Activated CD8-positive, alpha-beta memory T cell treated with anti-CD3 and anti-CD28 coated beads for 48 hours (primary cell): ENCODE measurements at places on chromosomes 4 and X.

DNA sequence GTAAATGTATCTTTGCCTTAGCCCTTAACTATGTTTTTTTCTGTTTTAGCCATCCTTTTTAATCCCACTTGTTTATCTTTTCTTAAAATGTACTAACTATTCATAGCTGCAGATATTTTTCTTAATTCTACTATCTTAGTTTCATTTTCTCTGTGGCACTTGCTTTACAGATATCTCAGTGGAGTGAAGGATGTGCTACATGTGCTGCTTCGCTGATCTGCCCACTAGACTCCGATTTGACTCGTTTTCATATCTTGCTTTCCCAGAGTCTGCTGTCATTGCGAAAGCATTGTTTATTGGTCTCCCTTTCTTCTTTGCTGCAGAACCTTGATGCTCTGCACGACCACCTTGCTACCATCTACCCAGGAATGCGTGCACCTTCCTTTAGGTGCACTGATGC is 30.6 kb downstream of the GUCY1B1 start:
- no peak for DNase-seq

DNA sequence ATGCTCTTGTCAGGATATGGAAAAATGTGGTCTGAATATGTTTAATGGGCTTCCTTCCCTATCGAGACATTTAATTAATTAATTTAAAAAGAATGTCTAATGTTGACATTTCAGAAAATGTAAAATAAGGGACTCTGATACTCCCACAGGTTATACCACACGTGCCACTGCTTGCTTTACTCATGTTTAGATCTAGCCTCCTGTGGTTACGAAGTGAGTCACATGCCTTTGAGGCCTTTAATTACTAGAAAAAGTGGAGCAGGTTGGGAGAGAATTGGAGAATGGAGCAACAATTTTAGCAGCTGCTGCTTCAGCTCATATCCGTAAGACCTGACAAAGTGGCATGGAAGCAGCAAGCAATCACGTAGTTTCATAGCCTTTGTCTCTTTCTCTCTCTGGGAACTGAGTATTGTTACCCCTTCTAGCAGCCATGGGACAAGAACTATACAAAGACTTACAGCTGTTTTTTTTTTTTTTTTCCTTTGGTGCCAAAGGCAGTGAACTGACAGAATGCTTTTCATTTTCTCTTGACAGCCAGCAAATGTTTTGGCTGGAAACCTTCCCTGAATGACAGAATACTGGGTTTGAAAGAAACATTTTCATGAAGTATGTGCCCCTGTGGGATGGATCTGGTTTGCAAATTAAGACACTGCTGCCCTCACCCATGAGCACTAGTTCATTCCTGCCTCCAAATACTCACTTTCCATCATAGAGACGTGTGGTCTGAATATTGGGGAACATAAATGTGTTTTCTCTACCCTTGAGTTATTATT is 355.1 kb upstream of the PABPC5 start:
- DNase-seq = no peak

- DNase-seq = no peak
Measured at GRCh38 chr4:184255361-184255760, 37.7 kb upstream of the ENPP6 start.

DNA sequence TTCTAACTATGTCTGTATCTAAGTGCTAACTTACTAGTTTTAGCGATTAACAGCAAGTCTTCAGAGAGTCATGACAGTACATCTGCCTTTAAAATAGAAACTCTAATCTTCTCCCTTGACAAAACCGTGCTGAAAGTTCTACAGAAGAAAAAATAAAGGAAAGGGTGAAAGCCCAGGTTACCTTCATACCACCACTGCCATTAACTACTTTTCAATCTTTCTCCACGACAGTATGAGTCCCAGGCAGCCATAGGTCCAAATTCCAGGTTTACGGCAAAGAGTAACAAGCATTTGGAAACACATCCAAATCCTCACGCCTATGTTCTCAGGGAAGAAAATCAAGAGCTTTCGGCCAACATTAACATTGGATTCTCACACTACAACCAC is 12.4 kb upstream of the ZCCHC13 start:
- no peak for DNase-seq

- no peak for DNase-seq
Measured at GRCh38 chrX:141742666-141743065, 44.1 kb upstream of the SPANXD start.

DNA sequence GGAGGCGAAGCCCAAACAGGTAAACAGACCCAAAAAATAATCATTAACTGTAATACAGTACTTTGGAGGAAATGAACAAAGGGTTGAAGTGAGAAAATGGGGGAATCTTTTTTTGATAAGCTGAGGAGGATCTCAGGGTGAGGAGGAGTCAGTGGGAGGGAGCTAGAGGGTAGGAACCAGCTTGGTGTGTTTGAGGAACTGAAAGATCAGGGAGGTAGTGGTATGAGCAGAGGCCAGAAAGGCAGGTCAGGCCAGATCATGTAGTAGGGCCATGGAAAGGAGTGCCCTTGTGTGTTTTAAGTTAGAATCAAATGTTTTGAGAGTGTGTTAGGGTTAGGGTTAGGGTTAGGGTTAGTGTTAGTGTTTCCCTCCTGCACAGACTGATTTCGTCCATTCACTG is 48.8 kb downstream of the PPP2R2C start:
- DNase-seq = no peak

- no peak for DNase-seq
Measured at GRCh38 chr4:176883108-176883550, 90.4 kb upstream of the VEGFC start.

DNA sequence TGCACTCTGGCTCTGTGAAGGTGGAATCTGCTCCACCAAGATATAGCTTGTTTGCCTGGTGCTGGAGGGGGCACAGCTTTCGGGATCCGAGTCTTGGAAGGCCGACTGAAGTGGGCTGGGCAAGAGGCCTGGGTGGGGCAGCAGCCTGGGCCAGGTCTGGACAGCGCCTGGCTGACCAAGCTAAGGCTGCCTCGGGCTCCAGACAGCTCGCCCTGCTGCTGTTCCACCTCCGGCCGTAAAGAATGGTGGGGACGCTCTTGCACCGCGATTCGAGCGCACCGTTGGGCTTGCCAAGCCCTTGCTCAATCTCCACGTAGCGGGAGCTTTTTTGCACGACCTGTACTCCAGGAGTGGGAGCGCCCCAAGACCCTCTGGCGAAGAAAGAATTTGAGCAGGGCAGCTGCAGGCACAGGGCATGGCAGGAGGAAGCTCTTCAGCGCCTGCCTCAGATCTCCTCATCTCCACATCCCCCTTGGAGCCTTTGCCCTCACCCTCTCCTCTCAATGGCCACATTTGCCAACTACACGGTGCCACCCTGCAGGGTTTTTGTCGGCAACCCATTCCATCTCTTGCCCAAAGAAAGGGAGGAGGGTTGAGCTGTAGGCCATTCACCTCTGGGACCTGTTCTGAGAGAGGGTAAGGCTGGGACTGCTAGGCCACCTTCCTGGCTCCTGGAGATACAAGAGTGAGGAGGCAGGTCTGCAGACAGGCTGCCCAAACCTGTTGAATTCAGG is 18.9 kb downstream of the CNGA2 start:
- no peak for DNase-seq

GRCh38 chr4:8013976-8014726 is 74.5 kb upstream of the AFAP1 start:
- no peak for DNase-seq

- no peak for DNase-seq
Measured at GRCh38 chrX:119693996-119694451, 1.1 kb upstream of the SEPTIN6 start.

DNA sequence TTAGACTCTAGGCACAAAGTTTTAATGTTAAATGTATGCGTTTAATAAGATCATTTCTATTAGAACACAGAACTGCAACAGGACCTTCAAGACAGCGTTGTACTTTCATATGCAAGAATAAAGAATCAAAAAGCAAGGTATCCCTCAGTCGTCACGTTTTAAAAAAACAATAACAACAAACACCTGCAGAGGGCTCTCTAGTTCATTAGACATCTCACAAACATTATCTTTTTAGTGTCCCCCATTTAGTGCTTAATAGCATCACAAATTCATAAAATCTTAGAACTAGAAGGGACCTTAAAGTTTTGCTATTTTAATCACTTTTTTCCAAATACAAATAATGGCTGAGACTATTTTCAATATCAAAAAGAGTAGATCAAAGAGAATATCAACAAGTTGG is 236.6 kb downstream of the DCHS2 start:
- DNase-seq = no peak

DNA sequence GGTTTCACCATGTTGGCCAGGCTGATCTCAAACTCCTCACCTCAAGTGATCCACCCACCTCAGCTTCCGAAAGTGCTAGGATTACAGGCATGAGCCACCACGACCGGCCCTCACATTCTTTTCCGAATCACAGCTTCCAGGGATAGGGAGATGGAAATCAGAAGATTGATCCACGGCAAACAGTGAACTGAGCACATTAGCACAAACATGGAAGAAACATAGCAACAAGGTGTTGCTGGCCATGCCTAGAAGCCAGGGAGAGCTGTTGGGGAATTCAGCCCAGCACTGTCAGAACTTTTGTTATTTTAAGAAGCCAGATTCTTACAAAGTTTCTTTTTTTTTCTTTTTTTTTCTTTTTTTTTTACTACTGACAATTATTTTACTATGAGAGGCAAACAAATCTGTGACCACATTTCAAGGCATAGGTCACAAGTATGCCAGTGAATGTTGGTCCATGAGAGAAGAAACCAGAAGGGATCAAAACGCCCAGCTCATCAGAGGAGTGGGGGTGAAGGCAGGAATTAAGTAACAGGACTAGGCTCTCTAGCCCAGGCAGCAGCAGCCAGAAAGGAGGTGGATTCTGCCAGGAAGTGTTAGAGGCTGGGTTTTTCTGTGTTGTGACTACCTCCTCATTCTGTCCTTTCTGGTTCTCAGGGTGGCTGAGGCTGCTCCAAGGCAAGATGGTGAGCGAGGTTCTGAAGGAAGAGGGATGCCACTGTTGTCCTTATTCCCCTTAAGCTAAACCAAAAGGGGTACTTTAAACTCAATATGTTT is 44.1 kb downstream of the TEC start:
- DNase-seq = no peak

DNA sequence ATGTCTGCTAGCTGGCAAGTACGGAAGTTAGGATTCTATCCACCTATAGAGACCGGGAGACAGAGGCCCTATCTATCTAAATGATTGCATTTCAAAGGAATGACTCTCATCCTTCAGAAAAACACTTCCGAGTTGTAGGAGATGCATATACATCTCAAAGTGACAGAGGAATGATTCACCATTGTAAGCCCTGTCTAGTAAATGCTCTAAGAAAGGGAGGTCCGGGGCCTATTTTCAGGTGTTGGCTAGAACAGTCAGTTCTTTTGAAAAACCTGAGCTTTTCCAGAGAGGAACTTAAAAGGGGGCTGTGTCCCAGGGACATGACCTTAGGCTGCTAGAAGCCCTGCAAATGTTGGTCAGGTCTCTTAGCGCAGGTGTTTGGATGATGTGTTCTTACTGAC is 262.9 kb upstream of the IL1RAPL1 start:
- DNase-seq = no peak

DNA sequence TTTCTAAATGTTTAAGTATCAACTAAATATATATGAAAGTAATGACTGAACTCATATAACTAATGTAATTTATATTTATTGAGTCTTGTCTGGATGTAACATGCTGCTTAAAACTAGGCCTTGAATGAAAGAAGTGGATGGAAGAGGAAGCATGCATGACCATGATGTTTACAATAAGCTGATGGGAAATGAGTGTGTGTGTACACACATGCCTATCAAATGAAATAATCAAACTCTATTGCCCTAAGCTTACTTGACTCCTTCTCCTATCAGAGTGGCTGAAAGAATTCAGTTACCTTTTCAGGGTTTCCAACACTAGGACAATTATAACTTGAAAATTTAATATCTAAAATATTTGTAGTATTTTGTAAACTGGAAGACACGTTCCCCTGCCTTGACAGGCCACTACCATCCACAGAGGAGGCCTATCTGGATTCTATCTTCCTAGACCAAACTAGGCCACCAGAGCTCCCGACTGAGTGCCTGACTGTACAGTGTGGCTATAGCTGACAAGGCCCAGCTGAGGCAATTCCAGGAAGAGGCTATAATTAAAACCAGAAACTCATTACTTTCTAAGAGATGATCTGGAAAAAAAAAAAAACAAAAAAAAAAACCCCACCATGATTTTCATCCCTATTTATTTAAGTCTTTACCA is 7.6 kb downstream of the ARSJ start:
- DNase-seq = no peak

GRCh38 chr4:79688691-79689090 is 280.7 kb upstream of the GK2 start:
- DNase-seq = no peak

- no peak for DNase-seq
Measured at GRCh38 chrX:155744534-155744933, 131.8 kb upstream of the TMLHE start.

DNA sequence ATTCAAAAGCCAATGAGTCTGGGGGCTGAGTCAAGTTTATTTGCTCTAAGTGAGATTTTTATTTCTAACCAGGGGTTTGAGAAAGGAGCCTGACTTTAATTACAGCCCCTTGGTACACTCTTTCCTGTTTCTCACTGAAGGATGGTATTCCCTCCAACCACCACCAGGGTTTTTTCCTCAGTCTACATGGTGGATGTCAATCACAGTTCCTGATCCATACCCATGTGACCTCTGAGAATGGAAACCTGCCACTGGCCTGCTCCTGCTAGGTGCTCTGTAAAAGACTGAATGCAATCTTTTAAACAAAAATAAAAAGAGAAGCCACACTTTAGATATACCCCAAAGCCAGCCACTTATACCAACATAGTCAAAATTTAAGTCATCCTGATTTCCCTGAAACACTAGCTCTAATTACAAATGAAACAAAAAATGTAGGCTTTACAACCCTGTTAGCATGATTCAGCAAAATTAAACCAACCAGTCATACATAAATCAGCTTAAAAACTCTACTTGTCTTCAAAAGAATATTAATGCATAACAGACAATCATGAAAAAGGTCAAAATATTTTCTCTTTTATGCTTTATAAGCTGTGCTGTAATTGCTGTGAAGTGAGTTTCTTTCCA is 112.1 kb upstream of the NWD2 start:
- no peak for DNase-seq

GRCh38 chrX:1833656-1834360 is 218.9 kb downstream of the ASMT start:
- no peak for DNase-seq

- DNase-seq = no peak
Measured at GRCh38 chr4:124980276-124980752, 267.8 kb upstream of the ANKRD50 start.

GRCh38 chr4:53919535-53919934 is 144.9 kb downstream of the CHIC2 start:
- no peak for DNase-seq

- DNase-seq = no peak
Measured at GRCh38 chr4:3614731-3614980, 82.4 kb upstream of the LRPAP1 start.

- no peak for DNase-seq
Measured at GRCh38 chr4:107890779-107891178, 40.6 kb upstream of the CYP2U1 start.
